ENCODE measurements at places on chromosomes 13 and 19.

GRCh38 chr19:6343462-6343861 lies 10.1 kb upstream of the ACER1 start:
- no peak for DNase-seq

- no peak for DNase-seq
These were observed 7.4 kb downstream of the TGDS start for GRCh38 chr13:94588541-94588940.

DNA sequence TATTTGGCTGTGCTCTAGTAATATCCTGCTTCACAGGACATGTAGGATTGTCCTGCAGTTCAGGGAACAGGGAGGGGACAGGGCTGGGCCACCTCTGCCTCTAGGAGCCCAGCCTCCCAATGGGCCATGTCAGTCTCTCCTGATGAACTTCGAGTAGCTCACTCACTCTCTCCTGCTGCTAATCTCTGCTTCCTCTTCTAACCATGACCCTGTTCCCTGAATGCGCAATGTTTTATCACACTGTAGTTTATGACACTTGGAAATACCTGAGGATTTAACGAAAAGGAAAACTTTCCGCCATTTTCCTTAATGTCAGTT lies 9.2 kb downstream of the PARP4 start:
- no peak for DNase-seq

- no peak for DNase-seq
These were observed 79.4 kb downstream of the SPACA7 start for GRCh38 chr13:112455476-112456059.

DNA sequence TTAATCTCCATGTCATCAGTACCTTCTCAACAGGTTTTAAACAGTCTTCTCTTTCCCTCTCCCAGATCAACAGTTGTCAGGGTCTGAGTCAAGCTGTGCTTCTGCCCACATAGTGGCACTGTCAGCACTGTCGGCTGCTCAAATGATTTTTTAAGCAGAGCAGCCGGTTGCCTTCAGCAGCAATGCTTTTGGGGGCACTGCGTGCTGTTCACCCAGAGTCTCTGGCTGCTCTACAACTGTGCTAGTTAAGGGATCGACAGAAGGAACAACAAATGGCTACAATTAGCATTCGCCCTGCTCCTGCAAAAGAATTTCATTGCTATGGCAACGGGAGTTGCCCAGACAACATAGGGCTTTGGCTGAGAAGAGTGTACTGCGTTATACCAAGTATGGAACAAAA lies 412.9 kb downstream of the DIAPH3 start:
- DNase-seq, result no peak

DNA sequence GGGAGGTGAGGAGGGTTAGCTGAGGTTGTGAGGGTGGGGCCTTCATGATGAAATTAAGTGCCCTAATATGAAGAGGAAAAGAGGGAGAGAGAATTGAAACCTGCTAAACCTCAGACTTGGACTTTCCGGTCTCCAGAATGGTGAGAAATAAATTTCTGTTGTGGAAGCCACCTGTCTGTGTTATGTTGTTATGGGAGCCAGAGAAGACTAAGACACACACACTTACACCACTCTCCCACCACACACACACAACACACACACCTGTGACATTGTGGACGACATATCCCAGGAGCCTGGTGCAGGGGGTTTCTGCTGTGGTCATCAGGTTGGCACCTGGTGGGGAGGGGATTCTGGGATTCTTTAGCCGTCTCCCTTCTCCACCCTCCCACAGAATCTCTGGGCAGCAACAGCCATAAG lies 14.0 kb downstream of the KLK4 start:
- DNase-seq, result no peak

DNA sequence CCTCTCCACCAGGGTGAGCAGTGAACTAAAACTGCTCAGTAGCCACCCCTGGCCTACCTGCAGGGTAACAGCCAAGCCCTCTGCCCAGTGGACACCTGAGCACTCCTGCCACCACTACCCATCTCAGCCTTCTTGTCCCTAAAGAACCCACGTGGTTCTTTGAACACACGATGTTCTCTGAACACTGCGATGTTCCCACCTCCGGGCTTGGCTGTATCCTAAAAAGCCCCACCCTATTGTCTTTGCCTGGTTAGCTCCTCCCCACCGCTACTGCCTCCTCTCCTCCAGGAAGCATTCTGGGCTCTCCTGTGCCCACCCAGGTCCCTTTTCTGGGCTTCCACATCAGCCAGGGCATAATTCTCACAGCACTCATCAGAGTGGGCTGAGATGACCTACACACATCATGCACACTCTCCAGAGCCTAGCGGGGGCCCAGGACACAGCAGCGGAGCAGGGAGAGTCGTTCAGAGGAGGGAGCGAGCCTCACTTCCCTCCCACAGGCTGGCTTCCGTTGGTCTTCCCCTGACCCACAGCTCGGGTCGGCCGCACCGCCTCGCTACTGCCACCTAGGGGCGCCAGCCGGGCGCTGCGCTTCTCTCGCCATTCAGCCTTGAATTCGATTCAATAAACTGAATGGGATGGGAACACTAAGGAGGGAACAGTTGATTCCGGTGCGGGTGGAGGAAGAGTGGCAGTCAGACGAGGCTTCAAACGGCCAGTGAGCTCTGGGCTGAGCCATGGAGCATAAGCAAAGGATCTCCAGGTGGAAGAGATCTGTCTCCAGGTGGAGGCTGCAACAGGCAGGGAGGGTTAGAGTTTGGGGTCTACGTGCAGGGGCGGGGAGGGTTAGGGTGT lies 3.2 kb downstream of the ELAVL1 start:
- DNase-seq, result peak; percentile 45

GRCh38 chr13:21971662-21972621 lies 301.1 kb downstream of the FGF9 start:
- no peak for DNase-seq
